HFF-Myc (cell line): ENCODE measurements at places on chromosomes 3 and 15.

GRCh38 chr3:31671451-31671850 lies 138.7 kb downstream of the STT3B start:
- no peak for DNase-seq

- no peak for DNase-seq
These were observed 4.0 kb downstream of the TMEM89 start for GRCh38 chr3:48617559-48617958.

GRCh38 chr15:67547836-67548235 lies 5.3 kb downstream of the MAP2K5 start:
- no peak for DNase-seq

DNA sequence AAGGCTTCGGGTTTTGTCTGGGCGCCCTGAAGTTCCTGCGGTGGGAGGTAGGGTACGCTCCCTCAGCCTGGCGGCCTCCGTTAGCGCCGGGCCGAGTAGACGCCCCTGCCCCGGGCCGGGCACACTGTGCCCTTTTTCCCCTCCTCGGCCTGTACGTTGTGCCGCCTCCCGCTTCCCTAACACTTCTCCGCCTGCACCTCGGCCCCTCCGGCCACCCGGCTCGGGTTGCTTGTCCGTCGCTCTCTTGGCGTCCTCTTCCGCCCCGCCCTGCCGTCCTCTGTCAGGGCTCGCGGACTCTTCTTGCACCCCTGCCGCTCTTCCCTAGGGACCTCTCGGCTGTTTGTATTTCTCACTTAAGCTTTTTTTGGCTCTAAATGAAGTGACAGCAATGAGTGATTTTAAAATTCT lies 384 bp downstream of the KNL1 start:
- no peak for DNase-seq

- DNase-seq: no peak
These were observed 10.7 kb upstream of the CNTN6 start for GRCh38 chr3:1082108-1082507.

DNA sequence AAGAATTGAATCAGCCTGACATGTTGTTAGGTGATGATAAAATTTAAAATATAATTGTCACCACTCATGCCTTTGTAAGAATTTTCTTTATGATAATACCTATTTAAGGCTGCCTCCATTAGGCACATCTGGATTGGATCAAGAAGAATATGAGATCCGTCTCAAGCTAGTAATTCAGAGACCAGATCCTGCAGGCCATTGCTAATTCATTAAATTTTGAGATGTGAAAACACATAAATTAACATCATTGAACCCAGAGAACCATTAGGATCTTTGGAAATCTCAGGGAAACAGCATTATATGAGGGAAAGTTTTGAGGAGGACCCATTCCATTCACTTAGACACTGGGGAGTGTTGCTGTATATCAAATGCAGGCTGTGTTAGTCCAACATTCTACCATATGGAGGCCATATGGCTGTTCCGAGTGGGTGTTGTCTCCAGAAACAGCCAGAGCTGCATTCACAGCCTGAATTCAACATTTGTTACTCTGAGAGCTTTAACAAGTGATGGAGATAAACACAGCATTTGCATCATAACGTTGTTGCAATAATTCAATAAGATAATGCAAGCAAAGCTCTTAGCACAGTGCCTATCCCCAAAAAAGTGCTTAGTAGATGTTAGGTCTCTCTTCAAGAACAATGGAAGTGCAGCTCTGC lies 67.4 kb downstream of the DTWD1 start:
- DNase-seq: peak; percentile 83

DNA sequence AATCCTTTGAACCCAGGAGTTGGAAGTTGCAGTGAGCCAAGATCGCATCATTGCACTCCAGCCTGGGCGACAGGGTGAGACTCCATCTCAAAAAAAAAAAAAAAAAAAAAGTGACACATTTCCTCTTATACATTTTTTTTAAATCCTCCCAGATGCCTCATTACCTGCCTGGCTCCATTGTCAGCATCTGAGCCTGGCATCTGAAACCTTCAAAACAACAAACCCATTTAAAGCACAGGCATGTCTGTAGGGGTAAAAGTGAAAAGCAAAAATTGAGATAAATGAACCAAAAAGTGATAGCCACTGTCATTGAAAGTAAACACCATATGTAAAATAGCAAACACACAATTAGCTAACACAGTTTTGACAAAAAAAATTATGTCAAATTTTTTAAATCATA lies 38.6 kb downstream of the OSBPL10 start:
- no peak for DNase-seq

DNA sequence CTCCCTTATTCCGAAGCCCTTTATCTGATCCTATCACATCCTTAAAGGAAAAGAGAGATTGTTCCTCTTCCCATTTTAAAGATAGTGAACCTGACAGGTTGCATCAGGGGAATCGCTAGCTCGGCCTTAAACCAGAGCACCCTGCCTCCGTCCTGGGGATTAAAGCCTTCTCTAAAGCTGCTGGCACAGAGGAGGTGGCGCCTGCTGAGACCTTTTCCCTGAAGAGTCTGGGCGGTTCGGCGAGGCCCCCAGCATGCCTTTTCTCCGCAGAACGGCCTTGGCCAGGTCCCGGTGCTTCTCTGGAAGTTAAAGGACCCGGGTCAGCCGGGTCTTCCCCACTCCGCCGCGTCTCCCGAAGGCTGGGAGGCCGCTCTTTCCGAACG lies 593 bp downstream of the FAM219B start:
- no peak for DNase-seq

GRCh38 chr15:51775967-51776816 lies 24.8 kb downstream of the TMOD2 start:
- no peak for DNase-seq
